ENCODE measurements at places on chromosomes 5 and 9.
A peak's percentile ranks its signal among the peaks of the same experiment; 100 is the strongest.

- no peak for DNase-seq
Measured at GRCh38 chr9:108967916-108968315, 33.7 kb downstream of the ABITRAM start.

GRCh38 chr5:28369418-28369817, 1331.0 kb upstream of the CDH9 start:
- DNase-seq = no peak

GRCh38 chr5:59654691-59655090, 238.8 kb downstream of the PDE4D start:
- DNase-seq = no peak

DNA sequence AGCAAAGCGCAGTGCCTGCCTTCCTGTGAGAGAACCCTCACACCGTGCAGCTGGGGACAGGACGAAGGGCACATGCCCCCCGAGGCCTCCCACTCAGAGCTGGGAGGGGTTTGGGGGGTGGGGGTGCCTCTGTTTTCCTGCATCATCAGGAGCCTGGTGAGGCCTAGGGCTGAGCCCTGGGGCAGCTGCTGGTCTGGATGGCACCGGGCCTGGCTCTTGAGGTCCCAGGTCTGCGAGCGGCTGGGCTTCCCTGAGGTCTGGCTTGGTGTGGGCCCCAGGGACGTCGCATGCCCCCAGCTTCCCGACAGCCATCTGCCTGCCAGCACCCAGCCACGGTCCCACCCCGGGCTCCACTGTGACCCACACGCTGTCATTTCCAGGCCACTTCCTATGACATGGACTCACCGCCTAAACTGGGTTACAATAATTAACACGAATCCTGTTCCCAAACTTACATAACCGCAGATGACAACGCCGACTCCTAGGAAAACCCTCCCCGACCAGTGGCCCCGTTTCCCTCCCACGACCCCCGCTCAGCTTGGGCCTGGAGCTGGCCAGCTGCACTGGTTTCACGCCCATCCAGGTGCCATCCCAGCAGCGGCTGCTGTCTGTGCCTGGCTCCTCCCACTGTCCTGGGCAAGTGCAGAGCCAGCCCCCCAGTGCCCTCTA, 8.7 kb downstream of the NACC2 start:
- no peak for DNase-seq

DNA sequence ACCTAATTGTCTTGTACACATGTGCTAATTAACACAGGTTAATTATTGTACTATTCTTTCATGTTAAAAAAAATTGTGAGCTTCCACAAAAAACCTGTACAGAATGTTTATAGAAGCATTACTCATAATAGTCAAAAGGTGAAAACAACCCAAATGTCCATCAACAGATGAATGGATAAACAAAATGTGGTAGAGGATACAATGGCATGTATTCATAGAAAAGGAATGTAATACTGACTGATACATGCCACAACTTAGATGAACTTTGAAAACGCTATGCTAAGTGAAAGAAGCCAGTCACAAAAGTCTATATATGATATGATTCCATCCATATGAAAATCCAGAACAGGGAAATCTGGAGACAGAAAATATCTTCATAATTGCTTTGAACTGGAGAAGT, 25.6 kb downstream of the RRAGA start:
- DNase-seq = no peak

GRCh38 chr9:123658792-123659191, 271.1 kb downstream of the DENND1A start:
- no peak for DNase-seq

- no peak for DNase-seq
Measured at GRCh38 chr9:93826209-93826608, 128.9 kb downstream of the BARX1 start.

DNA sequence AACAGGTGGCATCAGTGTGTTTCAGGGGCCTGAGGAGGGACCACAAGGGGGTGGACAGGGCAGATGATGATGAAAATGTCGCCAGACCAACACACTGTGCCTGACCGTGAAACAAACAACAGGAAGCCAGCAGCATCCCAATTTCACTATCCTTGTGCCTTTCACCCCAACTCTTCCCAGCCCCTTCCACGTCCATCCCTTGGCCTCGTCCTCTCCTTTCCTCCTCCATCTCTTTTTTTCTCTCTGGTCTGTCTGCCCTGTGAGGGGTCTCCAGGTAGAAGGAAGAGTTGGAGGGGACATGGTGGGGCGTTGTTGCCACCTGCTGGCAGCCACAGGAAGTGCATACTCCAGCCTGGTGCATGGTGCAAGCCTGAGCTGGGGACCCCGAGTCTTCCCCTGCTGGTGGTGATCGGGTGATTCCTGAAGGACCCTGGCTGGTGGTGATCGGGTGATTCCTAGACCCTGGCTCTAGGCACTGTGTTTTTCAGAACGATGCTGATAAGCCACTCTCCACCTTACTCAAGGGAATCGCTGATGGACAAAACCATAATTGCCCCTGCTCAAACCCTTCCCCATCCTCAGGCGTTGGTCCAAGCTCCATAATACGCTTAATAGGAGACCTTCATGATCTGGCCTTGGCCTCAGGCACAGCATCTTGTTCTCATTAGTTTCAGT, 21.7 kb upstream of the NSD1 start:
- peak; percentile 73 for DNase-seq

- no peak for DNase-seq
Measured at GRCh38 chr9:133058550-133059320, 3.0 kb upstream of the CEL start.

DNA sequence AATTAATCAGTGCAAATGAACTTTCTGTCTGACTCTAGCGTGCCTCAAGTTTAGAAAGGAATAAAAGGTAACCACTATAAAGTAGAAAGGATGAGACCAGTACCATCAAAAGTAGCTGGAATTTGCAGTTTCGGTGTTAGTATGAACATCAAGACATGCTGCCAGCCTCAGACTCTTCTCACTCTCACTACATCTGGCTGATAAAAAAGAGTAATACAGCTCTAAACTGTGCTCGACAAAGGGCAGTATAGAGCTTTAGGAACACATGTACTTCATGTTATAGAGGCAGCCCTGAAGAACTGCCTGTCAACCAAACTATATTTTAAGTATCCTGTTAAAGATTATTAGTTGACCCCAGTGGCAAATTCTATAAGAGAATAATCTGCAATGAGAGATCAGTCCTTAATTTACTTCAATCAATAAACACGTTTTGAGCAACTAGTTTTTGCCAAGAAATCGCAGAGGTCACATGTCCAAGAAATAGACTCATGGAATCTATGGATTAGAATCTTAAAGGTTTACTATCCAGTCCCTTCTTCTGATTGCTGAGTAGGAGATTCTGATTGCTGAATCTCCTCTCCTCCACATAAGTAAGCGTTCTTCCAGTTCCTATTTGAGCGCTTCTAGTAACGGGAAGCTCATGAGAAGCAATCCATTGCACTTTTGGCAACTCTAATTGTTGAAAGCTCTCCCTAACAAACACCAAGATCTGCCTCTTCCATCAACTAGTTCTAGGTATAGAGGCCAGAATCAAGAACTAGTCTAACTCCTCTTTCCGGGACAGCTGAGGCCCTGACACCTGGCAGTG, 941 bp downstream of the XPA start:
- DNase-seq = peak; percentile 31

DNA sequence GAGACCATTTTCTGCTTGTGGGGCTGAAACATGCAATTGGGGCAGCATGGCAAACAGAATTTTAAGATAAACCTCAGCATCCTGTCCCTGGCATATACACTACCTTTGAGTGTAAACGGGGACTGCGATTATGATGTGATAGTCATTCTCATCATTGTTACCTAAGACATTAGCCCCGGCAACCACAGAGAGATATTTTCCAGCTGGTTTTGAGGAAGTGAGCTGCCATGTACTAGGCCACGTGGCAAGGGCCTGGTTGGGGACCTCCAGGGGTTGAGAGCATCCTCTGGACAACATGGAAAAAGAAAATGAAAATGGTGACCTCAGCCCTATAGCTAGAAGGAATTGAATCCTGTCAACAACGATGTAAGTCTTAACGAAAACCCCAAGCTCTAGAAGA, 623.6 kb upstream of the CDH18 start:
- no peak for DNase-seq

DNA sequence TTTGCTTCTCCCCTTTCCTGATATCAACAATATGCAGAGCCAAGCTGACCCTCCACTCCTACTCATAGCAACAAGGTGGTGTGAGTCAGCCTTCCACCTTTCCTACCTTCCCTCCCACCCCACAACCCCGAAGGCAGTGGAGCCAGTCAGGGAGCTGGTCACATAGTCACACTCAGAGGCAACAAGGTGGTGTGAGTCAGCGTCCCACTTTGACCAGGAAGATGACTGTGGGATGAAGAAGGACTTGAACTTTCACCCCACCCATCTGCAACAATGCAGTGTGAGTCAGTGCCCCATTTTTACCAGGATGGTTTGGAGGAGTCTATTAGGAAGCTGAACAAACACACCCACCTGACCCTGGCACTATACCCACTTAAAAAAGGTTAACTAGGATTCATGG, 30.1 kb upstream of the ZNF782 start:
- DNase-seq = peak; percentile 73

DNA sequence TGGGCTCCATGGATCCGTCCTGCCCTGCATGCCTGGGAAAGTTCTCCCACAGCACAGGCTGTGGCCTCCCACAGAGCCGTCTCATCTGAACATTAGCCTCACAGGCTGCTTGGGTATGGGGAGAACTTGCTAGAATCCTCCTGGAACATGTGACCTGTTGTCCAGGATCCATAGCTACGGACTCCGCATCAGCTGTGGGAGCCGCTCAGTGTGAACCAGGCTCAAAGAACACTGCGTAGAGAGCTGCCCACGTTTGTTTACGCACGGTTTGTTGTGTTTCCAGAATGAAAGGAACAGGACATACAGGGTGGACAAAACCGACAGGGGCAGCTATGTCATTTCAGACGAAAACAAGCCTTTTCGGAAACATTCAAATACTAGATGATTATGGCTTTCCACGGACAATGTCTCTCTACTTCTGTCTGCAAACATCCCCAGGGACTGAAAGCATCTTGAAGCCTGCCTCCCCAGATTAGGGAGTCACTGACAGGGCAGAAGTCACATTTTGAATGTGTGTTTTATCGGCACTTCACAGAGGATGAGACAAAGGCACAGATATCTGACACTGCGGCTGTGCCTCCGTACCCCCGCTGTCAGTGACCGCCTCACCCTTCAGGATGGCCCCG, 390.3 kb downstream of the GADD45G start:
- DNase-seq = no peak

DNA sequence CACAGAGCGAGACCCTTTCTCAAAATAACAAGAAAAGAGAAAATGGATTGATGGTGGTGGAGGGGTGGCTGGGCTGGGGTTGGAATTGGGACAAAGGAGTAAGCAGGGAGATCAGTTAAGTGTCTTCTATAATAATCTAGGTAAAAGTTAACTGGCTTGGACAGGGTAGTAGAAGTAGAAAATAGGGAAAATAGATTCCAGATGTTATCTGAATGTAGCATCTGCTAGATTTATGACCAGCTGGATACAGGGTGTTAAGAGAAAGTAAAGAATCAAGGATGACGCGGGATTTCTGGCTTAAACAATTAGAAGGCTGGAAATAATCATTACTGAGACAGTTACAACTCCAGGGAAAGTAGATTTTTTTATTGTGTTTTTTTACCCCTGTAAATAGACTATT, 13.0 kb downstream of the PPP6C start:
- no peak for DNase-seq

- DNase-seq = no peak
Measured at GRCh38 chr5:124686239-124687004, 60.0 kb downstream of the ZNF608 start.

- no peak for DNase-seq
Measured at GRCh38 chr5:126490167-126490940, 67.1 kb downstream of the GRAMD2B start.

- peak; percentile 10 for DNase-seq
Measured at GRCh38 chr5:352639-353611, 31.4 kb downstream of the AHRR start.

- no peak for DNase-seq
Measured at GRCh38 chr9:94679587-94679986, 40.3 kb upstream of the FBP1 start.

- DNase-seq = no peak
Measured at GRCh38 chr9:106830527-106831150, 32.3 kb upstream of the ZNF462 start.

DNA sequence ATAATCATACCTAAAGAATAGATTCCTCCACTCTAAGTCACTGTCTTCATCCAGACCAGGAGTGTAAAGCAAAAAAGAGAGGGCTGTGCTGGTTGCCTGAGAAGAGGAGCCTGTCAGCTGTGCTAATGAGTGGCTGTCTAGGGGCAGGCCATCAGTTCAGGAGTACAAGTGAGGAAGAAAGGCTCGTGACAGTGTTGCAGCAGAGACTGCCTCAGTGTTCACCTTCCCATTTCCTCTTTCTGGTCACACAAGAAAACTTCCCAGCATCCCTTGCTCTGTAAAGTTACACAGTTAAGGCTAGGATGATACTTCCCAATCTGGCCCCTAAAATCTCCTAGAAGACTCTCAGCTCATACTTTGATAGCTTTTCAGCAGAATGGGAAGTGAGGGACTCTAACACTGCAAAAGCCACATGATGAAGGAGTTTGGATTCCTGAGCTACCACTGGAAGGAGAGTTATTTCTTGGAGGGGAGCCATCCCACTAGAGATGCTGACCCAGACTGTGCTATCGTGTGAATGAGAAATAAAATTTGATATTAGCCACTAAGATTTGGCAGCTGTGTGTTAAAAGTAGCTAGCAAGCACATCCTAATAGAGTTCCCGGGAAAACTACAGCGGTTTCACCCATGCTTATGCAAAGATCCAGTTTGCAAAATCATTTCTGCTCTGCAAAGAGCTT, 67.1 kb downstream of the ADAMTS12 start:
- peak; percentile 34 for DNase-seq

GRCh38 chr5:120790339-120790738, 326.2 kb downstream of the PRR16 start:
- DNase-seq = no peak

DNA sequence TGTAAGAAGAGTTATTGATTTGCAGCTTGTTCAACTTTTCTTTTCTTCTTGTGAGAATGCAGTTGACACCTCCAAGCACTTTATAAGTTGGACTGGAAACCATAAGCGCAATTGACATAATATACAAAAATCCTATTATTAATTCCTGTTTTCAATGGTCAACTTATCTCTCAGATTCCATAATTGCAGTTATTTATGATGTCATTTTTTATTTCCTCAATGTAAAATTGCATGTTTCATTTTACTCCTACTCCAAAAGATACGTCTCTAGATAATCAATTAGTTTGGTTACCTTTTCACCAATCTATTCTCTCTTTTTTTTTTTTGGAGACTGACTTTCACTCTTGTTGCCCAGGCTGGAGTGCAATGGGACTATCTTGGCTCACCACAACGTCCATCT, 1416.1 kb upstream of the CDH6 start:
- no peak for DNase-seq

GRCh38 chr9:7592321-7593316, 207.0 kb downstream of the DMAC1 start:
- no peak for DNase-seq

DNA sequence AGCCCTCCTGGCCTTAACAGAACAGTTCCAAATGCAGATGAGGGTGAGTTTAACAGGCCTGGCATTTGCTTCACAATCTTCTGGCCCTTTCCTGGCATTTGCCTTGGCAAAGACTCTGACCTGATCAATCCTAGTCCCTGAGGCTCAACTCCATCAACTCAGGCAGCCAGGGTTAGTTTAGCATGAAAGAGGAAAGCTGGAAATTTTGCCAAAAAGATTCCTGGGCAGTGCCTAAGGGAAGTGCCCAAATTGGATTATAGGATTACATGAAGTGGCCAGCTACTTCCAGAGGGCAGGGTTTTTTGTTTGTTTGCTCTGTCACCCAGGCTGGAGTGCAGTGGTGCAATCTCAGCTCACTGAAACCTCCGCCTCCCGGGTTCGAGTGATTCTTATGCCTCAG, 36.8 kb downstream of the PCDHAC2 start:
- DNase-seq = no peak

GRCh38 chr5:129459777-129460671, at the start of gene ADAMTS19:
ADAMTS19 (plus strand) TSS chr5:129460298; CDS start chr5:129460392, 94 bp downstream.
- DNase-seq = peak; percentile 30
